ENCODE measurements at places on chromosomes 5 and 9. TPM values are rescaled to one million over a fixed set of nuclear protein-coding genes. Genes with fewer than 3 reads are reported as not detected.

DNA sequence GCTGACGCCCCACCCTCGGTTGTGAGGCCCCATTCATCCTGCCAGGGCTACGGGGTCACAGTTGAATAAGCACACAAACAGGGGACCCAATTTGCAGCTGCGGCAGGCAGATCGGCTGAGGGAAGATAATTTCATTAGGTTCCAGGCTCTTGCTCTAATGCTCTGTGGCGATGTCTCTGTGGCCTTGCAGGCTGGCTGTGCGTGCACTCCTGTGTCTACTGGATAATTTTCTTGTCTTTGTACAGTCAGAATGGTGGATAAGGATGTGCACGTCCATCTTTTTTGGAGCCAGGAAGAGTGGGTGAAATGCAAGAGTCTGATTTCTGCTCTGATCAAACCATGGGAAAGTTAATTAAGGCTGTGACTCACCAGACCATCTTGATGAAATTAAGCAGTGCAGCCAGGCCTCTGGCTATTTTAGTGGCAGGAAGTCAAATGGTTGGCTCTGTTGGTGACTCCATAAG is 39.2 kb downstream of the NSG2 start:
- no peak overlapping the region for H3K4me3 ChIP-seq
- no peaks in the 10 kb centered on the region for H3K27me3 ChIP-seq
- H3K27ac ChIP-seq = no peak overlapping the region
- no peaks in the 10 kb centered on the region for H3K36me3 ChIP-seq

DNA sequence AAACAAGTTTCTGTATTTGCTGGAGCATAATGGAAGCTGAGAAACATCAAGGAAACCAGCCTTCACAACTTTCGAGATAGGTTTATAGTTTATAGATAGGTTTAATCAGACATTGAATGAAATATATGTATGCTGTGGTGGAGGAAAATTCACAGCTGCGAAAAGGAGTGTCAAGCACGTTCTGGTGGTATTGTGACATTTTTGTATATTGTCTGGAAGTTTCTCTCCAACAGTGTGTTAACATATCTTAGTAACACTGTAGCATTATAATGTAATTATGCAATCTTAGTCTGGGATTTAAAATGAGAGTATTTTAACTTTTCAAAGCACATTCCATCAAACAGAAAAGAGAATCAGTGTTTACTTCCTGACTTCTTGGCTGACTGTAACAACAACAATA is 50.0 kb downstream of the FCHO2 start:
- DNase-seq = no peak
- H3K36me3 ChIP-seq = no peaks in the 10 kb centered on the region
- no peak overlapping the region for H3K4me3 ChIP-seq
- no peaks in the 10 kb centered on the region for H3K27me3 ChIP-seq
- no peaks in the 10 kb centered on the region for H3K4me1 ChIP-seq

MAMDC2 gene
- 5.6 TPM for total RNA-seq

CD14 gene
- 0.18 TPM for total RNA-seq

- no peaks in the 10 kb centered on the region for H3K27me3 ChIP-seq
- DNase-seq = peak; percentile 98
- peak overlapping the region; percentile 77 for H3K27ac ChIP-seq
- peaks cover 10% of the 10 kb centered on the region for H3K4me1 ChIP-seq
These were observed 148.2 kb upstream of the KLF4 start for GRCh38 chr9:107637421-107638420.

DNA sequence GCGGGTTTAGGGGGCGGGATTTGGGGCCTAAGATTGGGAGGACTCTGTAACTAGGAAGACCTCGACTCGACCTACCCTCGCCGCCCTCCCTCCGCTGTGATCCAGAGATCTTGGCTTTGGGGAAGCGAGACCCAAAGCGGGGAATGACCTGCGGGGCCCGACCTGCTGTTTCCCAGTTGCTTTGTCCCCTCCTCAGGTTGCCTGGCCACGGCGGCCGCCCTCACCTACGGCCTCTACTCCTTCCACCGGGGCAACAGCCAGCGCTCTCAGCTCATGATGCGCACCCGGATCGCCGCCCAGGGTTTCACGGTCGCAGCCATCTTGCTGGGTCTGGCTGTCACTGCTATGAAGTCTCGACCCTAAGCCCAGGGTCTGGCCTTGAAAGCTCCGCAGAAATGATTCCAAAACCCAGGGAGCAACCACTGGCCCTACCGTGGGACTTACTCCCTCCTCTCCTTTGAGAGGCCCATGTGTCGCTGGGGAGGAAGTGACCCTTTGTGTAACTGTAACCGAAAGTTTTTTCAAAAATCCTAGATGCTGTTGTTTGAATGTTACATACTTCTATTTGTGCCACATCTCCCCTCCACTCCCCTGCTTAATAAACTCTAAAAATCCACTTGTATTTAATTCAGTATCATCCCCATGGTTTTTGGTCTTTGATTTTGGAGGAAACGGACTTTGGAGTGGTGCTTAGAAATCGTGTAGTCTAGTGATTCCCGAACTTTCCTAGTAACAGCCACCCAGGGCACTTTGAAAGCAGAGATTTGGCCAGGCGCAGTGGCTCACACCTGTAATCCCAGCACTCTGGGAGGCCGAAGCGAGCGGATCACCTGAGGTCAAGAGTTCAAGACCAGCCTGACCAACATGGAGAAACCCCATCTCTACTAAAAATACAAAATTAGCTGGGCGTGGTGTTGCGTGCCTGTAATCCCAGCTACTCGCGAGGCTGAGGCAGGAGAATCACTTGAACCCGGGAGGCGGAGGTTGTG is 878 bp downstream of the HIGD2A start:
- no peak for DNase-seq
- H3K36me3 ChIP-seq = peaks cover 32% of the 10 kb centered on the region
- H3K4me1 ChIP-seq = no peaks in the 10 kb centered on the region
- no peaks in the 10 kb centered on the region for H3K27me3 ChIP-seq
- peak overlapping the region; percentile 95 for H3K27ac ChIP-seq

GRCh38 chr5:143372187-143372829 is 31.2 kb downstream of the NR3C1 start:
- H3K36me3 ChIP-seq = no peaks in the 10 kb centered on the region
- no peaks in the 10 kb centered on the region for H3K27me3 ChIP-seq
- DNase-seq = peak; percentile 42
- H3K27ac ChIP-seq = no peak overlapping the region
- peaks cover 8% of the 10 kb centered on the region for H3K4me1 ChIP-seq

AFAP1L1 gene
- 5.3 TPM for total RNA-seq

CCDC171 gene
- total RNA-seq = 2.5 TPM

GRCh38 chr5:82850393-82850792 is 226.8 kb downstream of the TMEM167A start:
- H3K27ac ChIP-seq = no peak overlapping the region
- peaks cover 1% of the 10 kb centered on the region for H3K27me3 ChIP-seq
- DNase-seq = no peak
- H3K4me1 ChIP-seq = no peaks in the 10 kb centered on the region
- no peaks in the 10 kb centered on the region for H3K36me3 ChIP-seq

- DNase-seq = no peak
- H3K27ac ChIP-seq = no peak overlapping the region
- H3K4me1 ChIP-seq = no peaks in the 10 kb centered on the region
- no peaks in the 10 kb centered on the region for H3K36me3 ChIP-seq
These were observed 345.7 kb upstream of the SLC30A5 start for GRCh38 chr5:68748101-68748500.

DNA sequence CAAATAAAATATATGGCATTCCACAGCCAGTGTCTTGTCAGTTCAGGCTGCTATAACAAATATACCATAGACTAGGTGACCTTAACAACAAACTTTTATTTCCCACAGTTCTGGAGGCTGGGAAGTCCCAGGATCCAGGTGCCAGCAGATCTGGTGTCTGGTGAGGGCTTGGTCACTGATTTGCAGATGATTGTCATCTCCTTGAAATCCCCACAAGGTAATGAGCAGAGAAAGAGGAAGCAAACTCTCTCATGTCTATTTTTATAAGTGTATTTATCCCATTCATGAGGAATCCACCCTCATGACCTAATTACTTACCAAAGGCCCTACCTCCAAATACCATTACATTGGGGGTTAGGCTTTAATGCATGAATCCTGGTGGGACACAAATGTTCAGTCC is 663.2 kb downstream of the TLR4 start:
- no peak overlapping the region for H3K4me3 ChIP-seq
- no peak for DNase-seq
- no peak overlapping the region for H3K27ac ChIP-seq
- H3K36me3 ChIP-seq = no peaks in the 10 kb centered on the region
- H3K27me3 ChIP-seq = no peaks in the 10 kb centered on the region
- no peaks in the 10 kb centered on the region for H3K4me1 ChIP-seq

GRCh38 chr5:6616632-6617031 is 16.2 kb downstream of the NSUN2 start:
- no peak overlapping the region for H3K4me3 ChIP-seq
- no peak for DNase-seq
- no peak overlapping the region for H3K27ac ChIP-seq
- H3K27me3 ChIP-seq = no peaks in the 10 kb centered on the region
- peaks cover 61% of the 10 kb centered on the region for H3K36me3 ChIP-seq

DNA sequence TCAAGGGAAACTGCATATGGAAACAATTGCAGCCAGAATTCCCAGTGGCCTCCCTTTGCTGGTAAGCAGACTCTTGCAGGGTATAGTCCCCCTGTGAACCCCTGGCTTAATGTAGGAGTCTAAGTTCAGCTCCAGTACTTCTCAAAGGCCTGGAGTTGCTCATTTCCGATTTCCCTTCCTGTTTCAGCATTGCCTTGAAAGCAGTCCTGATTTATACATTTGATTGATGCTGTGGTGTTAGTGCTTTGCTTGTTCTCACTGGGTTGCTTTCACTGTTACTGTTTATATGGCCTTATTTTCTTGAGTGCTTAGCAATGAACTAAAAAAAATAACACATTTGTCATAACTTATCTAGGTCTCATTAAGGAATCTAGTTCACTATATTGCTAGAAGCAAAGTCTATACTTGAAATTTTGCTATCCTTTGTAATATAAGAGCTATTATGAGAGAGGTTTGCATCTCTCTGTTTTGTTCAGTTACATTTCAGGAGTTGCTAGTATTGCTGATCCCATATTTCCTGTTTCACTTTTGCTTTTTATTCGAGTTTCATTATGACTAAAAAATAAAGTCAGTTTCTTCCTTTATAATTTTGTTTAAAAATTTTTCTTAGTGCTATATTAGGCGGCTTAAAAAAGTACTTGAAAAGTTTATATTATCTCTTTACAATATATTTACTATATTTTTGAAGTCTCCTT is 122.4 kb upstream of the NMUR2 start:
- no peaks in the 10 kb centered on the region for H3K36me3 ChIP-seq
- H3K27ac ChIP-seq = no peak overlapping the region
- no peaks in the 10 kb centered on the region for H3K4me1 ChIP-seq
- DNase-seq = no peak
- no peaks in the 10 kb centered on the region for H3K27me3 ChIP-seq

SLC34A3 gene
- total RNA-seq = not detected

IFT74 gene
- total RNA-seq = 11.9 TPM
